ENCODE measurements at places on chromosomes 7 and 10.

DNA sequence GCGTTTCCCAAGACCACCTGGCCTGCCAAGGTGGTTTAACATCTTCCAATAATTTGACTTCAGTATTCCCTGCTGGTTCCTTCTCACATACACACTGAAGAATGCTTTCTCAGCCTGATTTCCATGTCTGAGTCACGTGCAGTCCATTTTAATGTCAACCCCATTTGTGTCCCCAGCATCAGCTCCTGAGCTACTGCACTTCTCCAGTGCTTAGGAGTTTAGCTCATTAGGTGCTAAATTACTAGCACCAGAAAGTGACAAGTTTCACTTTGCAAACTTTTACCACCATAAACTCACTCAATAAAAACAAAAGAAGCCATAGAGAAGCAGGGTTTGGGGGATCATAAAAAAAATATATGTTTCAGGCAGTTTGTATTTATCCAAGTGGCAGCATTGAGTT lies 279.3 kb upstream of the SORCS1 start:
- no peak for ATAC-seq

DNA sequence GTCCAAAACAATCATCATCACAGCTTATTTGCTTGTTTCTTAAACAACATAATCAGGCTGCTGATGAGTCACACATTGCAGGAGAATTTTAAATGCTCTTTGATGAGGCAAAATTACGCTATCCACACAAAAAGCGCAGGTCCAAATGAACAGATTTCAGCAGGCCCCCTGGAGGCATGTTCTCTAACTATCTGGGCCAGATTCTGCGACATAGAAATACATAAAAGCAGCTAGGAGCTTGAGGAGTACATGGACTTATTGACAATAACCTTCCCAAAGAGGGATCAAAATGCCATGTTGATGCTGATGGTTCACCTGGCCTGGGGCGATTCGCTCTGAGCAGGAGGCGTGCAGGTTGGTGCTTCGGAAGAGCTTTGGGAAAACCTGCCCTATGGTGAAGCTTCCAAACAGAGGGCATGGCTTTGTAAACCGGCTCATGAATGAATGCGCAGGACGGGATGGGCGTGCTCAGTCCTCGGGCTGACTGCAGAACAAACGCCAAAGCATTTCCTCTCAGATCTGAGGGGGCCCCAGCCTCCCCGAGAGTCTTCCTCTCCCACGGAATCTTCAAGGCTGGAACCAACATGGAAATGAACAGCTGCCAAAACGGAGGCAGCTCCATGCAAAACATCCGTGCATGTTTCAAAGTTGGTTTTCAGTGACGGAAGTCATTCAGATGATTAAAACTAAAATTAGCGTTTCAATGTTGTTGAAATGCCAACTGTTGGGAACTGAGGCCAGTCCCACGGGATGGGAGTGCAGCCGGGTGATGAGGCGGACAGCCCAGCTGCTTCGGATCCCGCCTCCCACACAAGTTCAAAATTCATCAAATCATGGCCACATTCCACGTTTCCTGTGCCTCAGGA lies 179.6 kb downstream of the TCERG1L start:
- ATAC-seq = no peak

- peak; percentile 29 for ATAC-seq
Observed at GRCh38 chr7:98200364-98200763, 10.9 kb upstream of the BHLHA15 start.

DNA sequence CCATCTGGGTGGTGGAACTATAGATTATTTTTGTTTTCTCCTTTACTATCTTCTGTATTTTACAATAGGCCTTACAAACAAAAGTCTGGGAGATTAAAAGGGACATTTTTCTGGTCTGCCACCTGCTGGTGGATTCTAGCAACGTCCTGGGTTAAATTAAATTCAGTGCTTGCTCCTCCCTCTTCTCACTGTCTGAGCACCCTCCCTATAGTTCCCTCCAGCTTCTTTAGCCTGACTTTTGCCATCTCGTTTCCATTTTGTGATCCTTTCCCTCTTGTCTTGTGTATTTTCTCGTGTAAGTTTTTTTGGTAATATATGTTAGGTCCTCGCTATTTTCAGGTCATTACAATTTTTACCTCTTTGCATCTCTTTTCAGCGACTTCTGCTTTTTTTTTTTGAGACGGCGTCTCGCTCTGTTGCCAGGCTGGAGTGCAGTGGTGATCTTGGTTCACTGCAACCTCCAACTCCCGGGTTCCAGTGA lies 16.1 kb downstream of the ANKRD16 start:
- peak; percentile 65 for ATAC-seq

GRCh38 chr7:24793982-24794648 lies 36.9 kb upstream of the GSDME start:
- no peak for ATAC-seq

DNA sequence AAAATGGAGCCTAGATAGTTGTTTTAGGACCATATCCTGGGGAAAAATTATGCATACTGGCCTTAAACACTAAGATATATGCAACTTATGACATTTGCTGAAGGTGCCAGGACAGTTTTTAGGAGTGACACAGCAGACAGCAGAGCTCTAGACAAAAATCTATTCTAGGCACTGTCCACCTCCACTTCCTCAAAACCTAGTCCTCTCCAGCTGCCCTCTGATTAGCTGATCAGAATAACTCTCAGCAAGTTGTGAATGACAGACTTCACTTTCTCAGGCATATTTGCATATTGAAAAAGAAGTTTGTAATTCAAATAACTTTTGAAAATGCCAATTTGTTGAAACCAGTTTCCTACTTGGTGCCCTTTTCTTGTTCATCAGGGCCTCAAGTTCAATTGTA lies 152.3 kb upstream of the STEAP4 start:
- ATAC-seq = no peak

- no peak for ATAC-seq
Observed at GRCh38 chr7:154375956-154376355, 323.8 kb downstream of the DPP6 start.

- ATAC-seq = no peak
Observed at GRCh38 chr7:106824458-106824857, 40.6 kb upstream of the PIK3CG start.

GRCh38 chr10:110764793-110765512 lies 106.8 kb upstream of the PDCD4 start:
- no peak for ATAC-seq

GRCh38 chr10:112858986-112859651 lies 90.9 kb upstream of the TCF7L2 start:
- ATAC-seq = no peak

- peak; percentile 41 for ATAC-seq
Observed at GRCh38 chr10:63542835-63543575, 21.8 kb downstream of the REEP3 start.

DNA sequence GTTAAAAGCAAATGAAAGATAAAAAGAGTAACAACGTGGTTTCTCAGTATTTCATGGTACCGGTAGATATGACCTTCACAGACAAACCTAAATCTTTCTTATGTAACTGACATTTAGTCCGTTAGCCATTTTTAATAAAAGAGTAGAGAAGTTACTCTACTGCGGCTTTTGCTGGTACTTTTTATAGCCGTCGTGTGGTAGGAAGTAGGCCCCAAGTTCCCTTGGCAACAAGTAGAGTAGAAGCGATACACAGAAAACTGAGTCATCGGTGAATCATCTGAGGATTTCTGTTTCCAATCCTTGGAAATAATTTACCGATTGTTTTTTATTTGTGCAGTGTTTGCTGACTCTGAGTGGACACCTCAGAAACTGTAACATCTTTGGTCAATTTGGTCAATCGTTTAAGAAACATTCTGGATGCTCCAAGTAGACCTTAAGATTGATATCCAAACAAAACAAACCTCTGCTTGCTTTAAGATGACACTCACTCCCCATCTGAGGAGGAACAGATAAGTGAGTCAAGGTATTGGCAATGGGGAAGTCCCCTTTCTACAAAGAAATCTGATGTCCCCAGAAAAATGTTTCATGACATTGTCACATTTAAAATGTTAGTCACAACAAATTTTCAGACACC lies 63.9 kb upstream of the AHR start:
- peak; percentile 89 for ATAC-seq

DNA sequence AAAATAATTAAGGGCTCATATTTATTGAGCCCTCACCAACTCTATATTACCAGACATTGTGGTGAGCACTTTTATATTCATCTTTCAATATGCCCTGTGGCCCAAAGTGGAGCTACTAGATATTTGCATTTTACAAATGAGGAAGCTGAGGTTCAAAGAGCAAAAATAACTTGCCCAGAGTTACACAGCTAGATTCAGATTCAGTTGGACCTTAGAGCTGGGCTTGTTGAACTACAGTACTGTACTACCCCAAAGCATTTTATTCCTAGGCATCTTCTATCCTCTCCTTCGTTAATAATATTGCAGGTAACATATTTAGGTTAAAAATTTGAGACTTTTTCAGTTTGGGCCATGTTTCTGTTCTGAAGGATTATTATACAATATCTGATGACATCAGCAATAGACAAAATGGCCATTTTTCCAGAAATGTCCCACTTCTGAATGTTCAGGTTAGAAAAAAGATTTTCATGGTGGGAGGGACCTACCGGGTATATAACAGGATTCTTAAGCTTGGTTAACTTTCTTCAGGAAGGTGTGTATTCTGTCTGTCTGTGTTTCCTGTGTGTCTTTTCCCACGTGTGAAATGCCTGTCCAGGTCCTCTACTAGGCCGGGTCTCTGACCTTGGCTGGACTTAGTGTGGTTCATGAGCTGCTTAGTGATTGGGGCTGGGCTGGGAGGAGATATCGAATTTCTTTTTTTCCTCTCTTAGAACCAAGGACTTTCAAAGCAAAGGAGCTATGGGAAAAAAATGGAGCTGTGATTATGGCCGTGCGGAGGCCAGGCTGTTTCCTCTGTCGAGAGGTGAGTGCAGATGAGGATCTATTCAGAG lies 13.6 kb downstream of the PRXL2A start:
- ATAC-seq = no peak

- no peak for ATAC-seq
Observed at GRCh38 chr7:128100949-128101713, 69.9 kb upstream of the LRRC4 start.

- ATAC-seq = no peak
Observed at GRCh38 chr10:43390759-43391158, 18.2 kb downstream of the HNRNPF start.

DNA sequence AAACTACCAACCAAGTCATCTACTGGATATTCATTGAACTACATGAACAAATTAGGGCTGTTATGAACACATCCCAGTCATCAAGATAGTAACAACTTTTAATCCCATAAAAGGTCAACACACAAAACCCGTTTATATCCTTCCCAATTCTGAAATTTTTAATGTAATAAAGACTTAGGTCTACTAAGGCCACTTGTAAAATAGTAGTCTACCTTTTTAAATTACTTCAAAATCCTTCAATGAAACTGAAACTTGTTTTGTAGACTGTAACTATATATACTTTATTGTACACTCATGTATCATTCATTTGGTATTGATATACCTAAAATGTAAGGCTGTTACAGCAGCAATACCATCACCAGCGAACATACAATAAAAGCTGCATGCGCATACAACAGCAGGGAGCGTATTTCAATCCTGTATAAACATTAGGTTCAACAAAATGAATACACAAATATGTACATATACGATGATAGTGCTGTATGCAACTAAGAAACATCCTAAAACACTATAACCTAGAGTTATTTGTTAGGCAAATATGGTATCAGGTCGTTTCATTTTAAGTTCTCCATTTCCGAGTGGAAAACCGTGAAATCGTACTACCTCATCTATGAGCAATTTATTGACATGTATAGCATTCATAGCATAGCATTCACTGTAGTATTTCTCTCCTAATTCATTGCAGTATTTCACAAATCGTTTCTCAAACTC lies 973 bp downstream of the ATAD1 start:
- no peak for ATAC-seq

- no peak for ATAC-seq
Observed at GRCh38 chr7:30865076-30865475, 46.6 kb upstream of the AQP1 start.

GRCh38 chr10:89242345-89242684 lies 9.3 kb downstream of the LIPA start:
- ATAC-seq = no peak

DNA sequence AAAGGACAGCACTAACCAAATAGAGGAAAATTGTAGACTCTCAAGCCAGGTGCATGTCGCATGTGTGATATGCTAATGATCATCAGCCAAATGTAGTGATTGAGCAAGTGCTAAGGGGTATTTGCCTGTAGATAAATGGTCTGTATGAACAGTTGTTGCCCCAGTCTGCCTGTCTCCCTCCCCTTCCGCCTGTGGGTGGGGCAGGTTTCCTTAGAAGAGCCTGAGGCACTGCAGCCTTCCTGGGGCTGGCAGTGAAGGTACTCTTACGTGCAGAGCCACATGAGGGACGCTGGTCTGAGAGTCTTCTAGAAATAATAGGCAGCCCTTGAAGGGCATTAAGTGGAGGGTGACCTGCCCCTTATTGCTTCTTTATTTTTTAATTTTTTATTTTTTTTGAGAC lies 152.1 kb downstream of the SNX10 start:
- ATAC-seq = no peak

DNA sequence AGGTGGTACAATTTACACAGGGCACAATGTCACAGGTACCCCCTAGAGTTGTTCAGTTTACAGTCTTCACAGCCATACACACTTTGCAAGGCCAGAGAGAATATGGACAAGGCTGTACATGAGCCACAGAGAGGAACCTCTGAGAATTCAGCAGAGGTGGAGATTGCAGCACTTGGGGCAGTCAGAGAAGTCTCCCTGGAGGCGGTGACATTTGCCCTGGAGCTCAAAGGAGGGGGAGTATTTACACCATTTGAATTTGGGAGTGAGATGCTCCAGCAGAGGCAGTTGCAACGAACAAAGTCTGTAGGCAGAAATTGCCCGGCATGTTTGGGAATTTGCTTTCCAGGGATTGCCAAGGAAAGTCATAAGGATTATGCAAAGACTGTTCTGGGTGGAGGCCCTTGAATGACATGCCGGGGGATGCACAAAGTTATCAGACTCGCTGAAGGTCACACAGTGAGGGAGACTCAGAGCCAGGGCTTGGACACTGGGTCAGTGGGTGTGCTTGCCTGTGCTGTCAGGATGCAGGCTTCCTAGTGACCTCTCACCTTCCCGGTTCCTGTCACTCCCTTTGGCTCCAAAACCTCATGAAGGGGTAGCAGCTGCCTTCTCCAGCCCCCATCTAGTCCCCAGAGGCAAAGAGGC lies 160.7 kb upstream of the PCBD1 start:
- ATAC-seq = no peak

DNA sequence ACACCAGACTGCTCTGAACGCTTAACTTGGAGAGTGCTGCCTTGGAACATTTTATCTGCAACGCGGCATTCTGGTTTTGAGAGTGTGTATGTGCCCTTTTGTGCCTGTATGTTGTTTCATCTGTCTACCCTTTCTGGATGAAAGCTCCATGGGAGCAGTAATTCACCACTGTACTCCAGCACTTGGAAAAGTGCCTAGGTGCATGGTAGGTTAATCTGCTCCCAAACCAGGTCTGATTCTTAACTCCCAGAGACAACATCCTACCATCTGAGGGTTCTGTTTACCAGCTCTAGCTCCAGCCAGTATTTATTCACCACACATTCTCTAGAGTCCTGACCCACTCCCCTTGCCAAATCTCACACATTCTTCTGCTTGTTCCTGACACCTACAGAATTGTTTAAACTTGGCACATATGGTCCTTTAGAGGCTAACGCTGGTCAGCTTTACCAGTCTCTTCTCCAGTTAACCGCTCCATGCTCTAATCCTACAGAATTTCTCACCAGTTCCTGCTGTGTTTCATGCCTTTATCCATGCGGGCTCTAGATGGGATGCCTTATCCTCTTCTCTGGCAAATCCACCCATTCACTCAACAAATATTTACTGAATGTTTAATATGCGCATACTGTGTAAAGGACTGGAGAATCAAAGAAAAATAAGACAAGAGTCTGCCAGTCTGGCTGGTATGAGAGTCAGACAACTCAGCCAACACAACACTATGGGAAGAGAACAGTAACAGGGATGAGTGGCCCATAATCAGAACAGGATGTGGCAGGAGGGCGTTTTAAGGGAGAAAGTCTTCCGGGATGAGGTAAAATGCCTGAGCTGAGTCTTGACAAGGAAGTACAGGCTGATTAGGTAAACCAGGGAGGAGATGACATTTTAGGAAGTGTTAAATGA lies 46.3 kb downstream of the MTPN start:
- no peak for ATAC-seq
